ENCODE measurements at places on chromosomes 12 and 14. TPM values are rescaled to one million over a fixed set of nuclear protein-coding genes. Genes with fewer than 3 reads are reported as not detected.

DNA sequence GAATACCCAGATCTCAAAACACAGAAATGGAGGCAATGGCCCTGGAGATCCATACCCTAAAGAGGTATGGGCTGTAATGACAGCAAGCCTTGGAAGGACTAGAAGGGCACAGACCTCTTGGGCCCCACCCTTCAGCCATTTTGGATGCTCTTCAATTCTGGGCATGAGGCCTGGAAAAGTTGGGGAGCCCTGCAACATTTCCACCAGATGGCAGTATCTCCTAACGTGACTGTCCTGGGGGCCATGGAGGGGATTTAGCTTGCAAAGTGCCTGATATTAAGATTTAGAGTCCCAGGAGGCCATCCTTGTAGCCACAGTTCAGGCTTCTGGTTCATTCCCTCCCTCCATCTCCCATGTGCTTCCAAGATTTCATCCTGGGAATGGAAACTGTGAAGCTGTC lies 30.2 kb downstream of the KCNA5 start:
- DNase-seq = no peak

GPRC5D gene
- not detected for total RNA-seq

DNA sequence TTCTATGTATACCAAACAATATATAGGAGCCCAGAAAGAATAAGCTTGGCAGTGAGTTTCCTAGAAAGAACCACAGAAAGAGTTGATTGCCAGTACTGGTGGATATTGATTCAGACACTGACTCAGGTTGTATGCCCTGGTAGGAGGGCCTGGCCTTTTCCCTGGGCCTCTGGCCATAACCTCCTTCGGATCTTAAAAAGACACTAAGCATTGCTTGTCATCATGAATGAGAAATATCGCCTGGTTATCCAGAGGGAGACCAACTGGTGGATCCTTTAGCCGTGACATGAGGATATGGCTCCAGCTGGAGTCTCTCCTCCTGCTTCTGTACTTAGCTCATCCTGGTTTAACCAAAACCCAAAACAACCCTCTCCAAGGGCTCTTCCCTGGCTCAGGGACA lies 231.5 kb downstream of the MSRB3 start:
- no peak for DNase-seq

GRCh38 chr14:104367866-104368750 lies 211.5 kb upstream of the C14orf180 start:
- DNase-seq = no peak

DNA sequence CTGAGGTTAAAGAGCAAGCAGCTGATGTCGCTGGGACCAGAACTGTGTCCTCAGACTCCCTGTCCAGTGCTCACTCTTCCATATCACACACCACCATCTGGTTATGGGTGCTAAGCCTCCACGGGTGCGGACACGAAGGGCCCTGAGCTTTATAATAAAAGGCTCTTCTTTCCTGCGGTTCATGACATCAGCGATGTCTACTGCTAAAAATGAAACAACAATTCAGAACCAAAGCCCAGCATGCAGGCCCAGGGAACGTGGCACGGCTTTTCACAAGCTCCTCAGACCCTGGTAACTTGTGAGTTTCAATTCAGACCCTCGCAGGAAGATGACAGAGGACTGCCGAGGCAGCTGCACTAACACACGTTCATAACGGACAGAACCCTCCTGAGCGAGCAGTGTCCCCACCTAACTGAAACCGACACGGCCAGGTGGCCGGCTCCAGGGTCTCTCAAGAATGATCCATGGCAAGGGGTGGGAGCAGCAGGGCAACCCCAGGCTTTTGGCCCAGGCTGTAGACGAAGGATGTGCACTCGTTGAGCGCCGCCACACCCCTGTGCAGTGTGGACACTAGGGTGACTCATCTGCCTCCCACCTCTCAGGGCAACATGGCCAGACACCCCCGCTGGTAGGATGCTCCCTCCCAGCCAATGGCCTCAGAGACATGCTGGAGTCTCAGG lies 180.3 kb downstream of the CALM1 start:
- DNase-seq = no peak

DNA sequence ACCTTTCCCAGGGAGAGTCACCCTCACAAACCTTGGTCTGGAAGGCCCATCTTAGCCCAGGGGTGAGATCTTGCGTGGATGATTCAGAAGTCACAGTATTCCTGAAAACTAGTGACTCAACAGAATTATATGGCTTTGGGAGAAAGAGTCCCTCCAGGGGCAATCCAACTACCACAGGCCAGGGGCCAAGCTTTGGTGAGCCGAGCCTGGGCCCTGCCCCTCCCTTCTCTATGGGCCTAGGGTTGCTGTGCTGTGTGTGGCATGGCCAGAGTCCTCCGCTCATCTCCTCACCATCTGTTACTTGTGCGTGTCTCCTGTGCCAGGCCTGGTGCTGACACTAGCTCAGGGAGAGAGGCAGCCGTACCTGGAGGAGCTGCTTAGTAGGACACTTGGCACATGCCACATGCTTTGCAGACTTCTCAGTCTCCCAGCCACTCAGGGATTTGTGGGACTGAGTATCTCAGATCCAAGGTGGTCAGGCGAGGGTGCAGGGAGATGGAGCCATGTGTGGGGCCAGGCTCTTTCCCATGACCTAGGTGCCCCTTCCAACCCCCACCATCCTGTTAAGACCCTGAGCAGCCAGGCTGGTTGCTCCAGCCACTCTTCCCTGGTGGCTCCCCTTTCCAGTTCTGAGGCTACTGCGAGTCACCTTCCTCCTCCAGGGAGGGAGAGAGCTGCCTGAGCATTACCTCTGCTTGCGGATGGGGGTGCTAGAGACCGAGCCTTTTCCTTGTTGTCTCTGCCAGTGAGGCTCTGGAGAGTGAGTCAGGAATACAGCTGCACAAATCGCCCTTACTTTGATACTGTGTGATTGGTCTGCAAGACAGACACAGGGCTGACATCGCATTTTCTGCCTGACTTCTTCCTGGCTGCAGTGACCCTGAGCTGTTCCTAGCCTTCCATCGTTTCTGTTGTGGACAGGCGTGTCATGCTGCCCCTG lies 94.1 kb downstream of the SLC25A47 start:
- no peak for DNase-seq

DNA sequence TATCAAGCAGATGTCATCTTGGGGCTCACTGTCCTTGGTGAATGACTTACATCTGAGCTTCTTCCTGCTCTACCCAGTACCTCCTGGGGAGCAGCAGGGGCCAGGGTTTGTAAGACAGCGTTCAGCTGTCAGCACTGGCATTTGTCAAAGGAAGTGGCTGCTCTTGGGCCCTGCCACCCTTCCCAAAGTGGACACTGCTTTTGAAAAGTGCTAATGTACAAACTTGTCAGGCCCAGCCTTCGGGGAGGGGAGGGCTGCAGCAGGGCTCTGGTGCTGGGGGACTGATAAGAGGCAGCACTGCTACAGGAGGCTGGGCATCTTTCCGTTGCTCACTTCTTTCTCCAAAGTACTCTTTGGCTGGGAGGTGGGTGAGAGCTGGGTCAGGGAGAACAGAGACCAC lies 59.8 kb upstream of the RBM19 start:
- DNase-seq = no peak

GRCh38 chr12:109876406-109876805 lies 3.9 kb downstream of the GLTP start:
- DNase-seq = no peak

DNA sequence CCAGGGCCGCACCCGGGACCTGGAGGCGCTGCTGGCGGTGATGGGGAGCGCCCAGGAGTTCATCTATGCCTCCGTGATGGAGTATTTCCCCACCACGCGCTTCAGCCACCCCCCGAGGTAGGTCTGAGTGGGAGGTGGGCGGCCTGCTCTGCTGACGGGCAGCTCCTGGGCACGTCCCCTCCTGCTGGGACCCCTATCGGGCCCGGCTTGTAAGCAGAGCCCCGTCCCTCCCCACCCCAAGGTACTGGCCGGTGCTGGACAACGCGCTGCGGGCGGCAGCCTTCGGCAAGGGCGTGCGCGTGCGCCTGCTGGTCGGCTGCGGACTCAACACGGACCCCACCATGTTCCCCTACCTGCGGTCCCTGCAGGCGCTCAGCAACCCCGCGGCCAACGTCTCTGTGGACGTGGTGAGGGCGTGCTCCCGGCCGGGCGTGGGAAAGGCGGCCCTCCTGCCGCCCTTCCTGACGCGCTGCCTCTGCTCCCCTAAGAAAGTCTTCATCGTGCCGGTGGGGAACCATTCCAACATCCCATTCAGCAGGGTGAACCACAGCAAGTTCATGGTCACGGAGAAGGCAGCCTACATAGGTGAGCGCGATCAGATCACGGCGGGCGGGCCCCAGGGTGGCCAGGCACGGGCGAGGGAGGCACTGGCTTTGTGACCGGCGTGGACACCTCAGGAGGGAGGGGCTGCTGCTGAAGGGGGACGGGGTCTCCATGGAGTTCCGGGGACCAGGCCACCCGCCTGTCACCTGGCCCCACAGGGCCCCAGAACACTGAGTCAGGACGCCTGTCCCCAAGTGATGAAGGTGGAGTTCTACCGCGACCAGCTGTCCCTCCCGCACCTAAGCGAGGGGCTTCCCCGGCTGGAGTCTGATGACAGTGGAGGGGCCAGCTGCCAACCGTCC lies 7.3 kb downstream of the PLD4 start:
- DNase-seq = no peak

ADSS1 gene
- 11.7 TPM for total RNA-seq

DNA sequence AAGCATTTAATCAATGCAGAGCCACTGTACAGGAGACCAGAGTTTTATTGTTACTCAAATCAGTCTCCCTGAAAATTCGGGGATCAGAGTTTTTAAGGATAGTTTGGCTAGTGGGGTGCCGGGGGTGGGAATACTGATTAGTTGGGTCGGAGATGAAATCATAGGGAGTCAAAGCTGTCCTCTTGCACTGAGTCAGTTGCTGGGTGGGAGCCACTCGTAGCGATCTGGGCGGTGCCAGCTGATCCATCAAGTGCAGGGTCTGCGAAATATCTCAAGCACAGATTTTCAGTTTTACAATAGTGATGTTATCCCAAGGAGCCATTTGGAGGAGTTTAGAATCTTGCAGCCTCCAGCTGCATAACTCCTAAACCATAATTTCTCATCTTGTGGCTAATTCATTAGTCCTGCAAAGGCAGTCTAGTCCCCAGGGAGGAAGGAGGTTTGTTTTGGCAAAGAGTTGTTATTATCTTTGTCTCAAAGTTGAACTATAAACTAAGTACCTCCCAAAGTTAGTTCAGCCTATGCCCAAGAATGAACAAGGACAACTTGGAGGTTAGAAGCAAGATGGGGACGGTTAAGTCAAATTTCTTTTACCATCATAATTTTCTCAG lies 169.4 kb upstream of the PLEKHG7 start:
- no peak for DNase-seq

ACTR6 gene
- 31.7 TPM for total RNA-seq

DNA sequence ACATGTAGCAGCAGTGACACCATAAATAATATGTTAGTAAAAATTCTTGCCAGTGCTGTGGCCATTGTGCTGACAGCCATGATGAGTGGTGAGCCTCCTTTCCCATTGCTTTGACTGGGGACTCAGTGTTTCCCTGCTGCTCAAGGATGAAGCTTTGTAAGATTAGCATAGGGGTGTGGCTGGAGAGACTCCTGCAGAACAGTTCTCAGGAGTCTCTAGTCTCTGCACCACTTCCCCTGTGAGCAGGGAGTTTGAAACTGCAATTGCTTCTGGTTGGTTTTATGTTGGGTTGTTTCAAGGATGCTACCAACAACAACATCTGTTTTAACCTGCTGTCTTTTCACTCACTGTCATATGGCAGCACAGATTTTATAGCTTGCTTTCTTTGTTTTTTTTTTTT lies 41.4 kb downstream of the ZC3H14 start:
- DNase-seq = no peak

DNA sequence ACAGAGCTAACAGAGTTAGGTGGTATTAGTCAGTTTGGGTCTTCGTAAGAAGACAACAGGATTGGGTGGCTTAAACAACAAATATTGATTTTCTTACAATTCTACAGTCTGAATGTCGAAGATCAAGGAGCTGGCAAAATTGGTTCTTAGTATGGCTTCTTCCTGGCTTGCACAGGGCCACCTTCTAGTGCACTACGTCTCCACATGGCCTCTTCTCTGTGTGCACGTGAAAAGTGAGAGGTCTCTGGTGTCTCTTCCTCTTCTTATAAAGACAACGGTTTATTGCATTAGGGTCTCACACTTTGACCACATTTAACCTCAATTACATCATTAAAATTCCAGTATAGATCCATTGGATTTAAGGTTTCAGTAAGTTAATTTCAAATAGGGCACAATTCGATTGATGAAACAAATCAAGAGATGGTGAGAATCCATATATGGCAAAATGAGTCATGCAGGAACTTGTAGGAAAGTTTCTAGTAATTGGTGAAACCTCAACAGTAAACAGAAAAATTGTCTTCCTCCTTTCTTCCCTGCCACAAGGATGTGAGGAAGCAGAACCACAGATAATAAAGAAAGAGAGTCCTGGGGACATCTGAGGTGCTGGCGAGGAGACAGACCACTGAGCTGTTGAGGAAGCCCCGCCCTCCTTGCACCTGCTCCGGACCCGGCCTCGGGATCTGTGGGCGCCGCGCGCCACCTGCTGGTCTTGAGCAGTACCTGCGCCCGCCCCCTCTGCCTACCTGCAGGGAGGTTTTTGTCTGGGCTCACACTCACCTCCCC lies 846.7 kb downstream of the TMEM121 start:
- DNase-seq = no peak

- peak; percentile 52 for DNase-seq
Measured at GRCh38 chr12:15227004-15227679, 5.9 kb upstream of the RERG start.

- DNase-seq = no peak
Measured at GRCh38 chr12:6135071-6135470, 10.6 kb upstream of the VWF start.

DNA sequence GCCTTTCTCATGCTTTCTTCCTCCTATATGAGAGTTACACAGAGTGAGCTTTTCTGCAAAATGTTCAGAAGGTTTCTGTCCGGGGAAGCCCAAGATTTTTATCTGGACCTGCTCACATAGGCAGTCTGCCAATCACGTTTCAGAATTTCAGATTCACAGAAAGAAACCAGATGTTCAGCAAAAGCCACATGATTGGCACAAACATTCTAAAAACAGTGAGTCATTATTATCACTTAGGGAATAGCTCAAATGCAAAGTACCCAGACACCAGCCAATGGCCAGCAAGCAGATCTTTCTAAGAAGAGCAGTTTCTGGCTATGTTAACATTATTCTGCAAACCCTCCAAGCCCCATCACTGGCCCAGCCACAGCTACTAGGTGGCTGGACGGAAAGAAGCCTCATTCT lies 1558.5 kb upstream of the TMEM132C start:
- no peak for DNase-seq

TSPAN11 gene
- total RNA-seq = 9.4 TPM

- DNase-seq = peak; percentile 43
Measured at GRCh38 chr12:52423035-52423434, 11.1 kb downstream of the KRT75 start.

IQSEC3 gene
- total RNA-seq = 0.26 TPM
